ENCODE measurements at places on chromosomes 3 and 15. TPM values are rescaled to one million over a fixed set of nuclear protein-coding genes. Genes with fewer than 3 reads are reported as not detected.

CCR8 gene
- total RNA-seq, result not detected

LRRIQ4 gene
- not detected for total RNA-seq

GOLGA8S gene
- total RNA-seq, result 0.18 TPM

ITIH3 gene
- not detected for total RNA-seq

C3orf80 gene
- total RNA-seq, result 2.1 TPM

P2RY1 gene
- 0.37 TPM for total RNA-seq

STAB1 gene
- 0.05 TPM for total RNA-seq
